IMR-90 (cell line): ENCODE measurements at places on chromosomes 2 and 18. TPM values are rescaled to one million over a fixed set of nuclear protein-coding genes. Genes with fewer than 3 reads are reported as not detected.
A peak's percentile ranks its signal among the peaks of the same experiment; 100 is the strongest.

DNA sequence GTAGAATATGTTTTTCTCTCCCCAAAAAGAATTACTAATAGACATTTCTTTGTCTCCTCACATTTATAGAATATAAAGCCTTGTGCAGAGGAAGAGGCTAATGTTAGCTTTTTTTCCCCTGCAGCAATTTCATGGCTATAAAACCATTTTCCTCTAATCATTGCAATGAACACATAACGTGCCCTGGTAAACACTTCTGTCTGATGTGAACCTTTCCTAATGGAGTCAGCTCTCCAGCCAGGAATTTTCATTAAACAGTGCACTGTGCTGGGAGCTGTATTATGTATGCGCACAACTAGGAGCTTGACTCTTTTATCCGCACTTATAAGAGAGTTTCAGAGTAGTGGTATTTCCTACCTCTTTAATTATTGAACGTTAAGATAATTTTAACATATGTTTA, 63.9 kb upstream of the SPATS2L start:
- no peak for DNase-seq
- H3K4me3 ChIP-seq = no peak overlapping the region
- H3K36me3 ChIP-seq = no peaks in the 10 kb centered on the region
- peaks cover 2% of the 10 kb centered on the region; the same call in 1 of the 2 replicates for H3K27me3 ChIP-seq
- H3K27ac ChIP-seq = no peak overlapping the region
- 0 out of 2 replicates have a peak, but pooled peaks cover 2% of the 10 kb centered on the region for H3K4me1 ChIP-seq

GRCh38 chr2:10935953-10936942, 24.5 kb downstream of the KCNF1 start:
- H3K4me1 ChIP-seq = peaks cover 39% of the 10 kb centered on the region
- peak overlapping the region; percentile 79 for H3K27ac ChIP-seq
- no peak overlapping the region for H3K4me3 ChIP-seq
- no peaks in the 10 kb centered on the region for H3K27me3 ChIP-seq
- peak; percentile 100 for DNase-seq

DNA sequence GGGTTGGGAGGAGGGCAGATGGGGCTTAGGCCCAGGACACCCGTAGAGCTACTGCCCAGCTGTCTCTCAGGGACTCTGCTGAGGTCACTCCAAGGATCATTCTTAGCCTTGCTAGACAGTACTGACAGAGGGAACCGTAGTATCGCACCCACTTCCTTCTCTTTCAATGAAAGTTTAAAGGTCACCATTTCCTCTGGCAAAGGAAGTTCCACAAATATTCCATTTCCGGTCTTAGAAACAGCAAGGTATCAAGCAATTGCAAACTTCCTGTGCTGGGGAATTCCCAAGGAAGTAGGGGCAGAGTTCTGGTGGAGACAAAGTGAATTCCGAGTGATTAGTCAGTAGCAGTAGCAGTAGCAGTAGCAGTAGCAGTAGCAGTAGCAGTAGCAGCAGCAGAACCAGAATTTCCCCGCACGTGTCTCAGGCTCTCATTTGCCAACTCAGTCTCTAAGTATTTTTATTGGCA, 24.7 kb downstream of the IL1B start:
- peak overlapping the region; percentile 69 for H3K27ac ChIP-seq
- H3K4me1 ChIP-seq = peaks cover 18% of the 10 kb centered on the region
- H3K4me3 ChIP-seq = no peak overlapping the region
- H3K36me3 ChIP-seq = no peaks in the 10 kb centered on the region

TLX2 gene
- not detected in 2 replicates for total RNA-seq

DNA sequence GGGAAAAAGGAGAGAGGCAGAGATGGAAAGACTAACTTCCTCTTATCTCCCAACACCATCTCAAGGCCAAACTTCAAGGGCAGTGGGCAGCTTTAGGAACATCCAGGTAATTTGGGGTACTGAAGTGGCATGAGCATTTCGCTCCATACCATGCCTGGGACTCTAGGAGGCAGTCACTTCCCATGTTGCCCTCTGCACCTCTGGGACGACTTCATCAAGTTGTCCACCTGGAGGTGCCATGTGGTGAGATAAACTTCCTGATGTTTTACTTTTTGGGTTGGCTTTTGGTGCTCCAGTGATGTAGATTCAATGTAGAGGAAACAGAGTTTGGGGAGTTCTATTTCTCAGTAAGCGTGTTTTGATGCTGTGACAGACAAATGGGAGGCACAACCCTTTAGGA, 56.3 kb upstream of the UPP2 start:
- no peak for DNase-seq
- H3K36me3 ChIP-seq = no peaks in the 10 kb centered on the region
- H3K27ac ChIP-seq = no peak overlapping the region
- no peaks in the 10 kb centered on the region for H3K4me1 ChIP-seq

- no peak overlapping the region for H3K27ac ChIP-seq
- H3K36me3 ChIP-seq = no peaks in the 10 kb centered on the region
- no peaks in the 10 kb centered on the region for H3K27me3 ChIP-seq
Observed at GRCh38 chr2:43131051-43131889, 95.1 kb downstream of the ZFP36L2 start.

DNA sequence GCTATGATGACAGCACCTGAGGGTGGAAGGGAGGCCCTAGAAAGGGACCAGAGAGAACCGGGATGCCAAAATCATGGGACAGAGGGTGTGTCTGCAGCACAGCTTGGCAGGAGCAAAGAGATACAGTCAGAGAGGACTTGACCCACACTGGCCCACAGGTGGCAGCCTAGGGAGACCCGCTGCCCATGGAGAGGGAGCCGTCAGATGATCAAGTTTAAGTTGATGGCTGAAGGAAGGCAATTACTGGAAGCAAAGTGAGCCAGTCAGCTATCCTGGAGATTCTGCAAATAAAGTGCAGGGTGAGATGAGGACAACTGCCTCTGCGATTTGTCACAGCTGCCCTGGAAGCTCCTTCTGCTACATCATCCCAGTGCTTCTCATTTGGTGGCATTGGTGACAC, 74.0 kb downstream of the CMPK2 start:
- no peaks in the 10 kb centered on the region for H3K27me3 ChIP-seq
- H3K36me3 ChIP-seq = no peaks in the 10 kb centered on the region
- H3K4me1 ChIP-seq = no peaks in the 10 kb centered on the region
